Stimulated activated CD4-positive, alpha-beta T cell treated with anti-CD3 and anti-CD28 coated beads, Interleukin-1b, Interleukin-23, amount 100 ng/mL, for 1 hour (primary cell): ENCODE measurements at places on chromosomes 3 and 15.

GRCh38 chr3:373193-373779, 176.7 kb downstream of the CHL1 start:
- DNase-seq: no peak

GRCh38 chr3:44963571-44964325, 12.2 kb downstream of the ZDHHC3 start:
- no peak for DNase-seq

DNA sequence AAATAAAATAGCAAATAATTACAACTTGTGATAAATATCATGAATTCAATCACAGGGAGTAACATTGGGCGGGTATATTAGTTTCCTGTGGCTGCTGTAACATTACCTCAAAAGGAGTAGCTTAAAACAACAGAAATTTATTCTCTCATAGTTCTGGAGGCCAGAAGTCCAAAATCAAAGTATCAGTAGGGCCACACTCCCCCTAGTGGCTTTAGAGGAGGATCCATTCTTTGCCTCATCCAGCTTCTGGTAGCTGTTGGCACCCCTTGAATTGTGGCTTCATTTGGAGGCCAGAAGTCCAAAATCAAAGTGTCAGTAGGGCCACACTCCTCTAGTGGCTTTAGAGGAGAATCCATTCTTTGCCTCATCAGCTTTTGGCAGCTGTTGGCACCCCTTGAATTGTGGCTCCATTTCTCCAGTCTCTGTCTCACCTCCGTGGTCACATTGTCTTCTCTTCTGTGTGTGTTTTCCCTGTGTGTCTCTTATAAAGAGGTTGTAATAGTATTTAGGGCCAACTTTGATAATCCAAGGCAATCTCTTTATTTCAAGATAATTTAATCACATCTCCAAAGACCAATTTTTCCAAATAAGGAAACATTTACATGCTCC, 3.1 kb upstream of the CFAP20DC start:
- no peak for DNase-seq

- no peak for DNase-seq
Measured at GRCh38 chr15:75197062-75197630, 4.5 kb upstream of the C15orf39 start.

GRCh38 chr15:33679061-33679460, 289.2 kb upstream of the CHRM5 start:
- no peak for DNase-seq

DNA sequence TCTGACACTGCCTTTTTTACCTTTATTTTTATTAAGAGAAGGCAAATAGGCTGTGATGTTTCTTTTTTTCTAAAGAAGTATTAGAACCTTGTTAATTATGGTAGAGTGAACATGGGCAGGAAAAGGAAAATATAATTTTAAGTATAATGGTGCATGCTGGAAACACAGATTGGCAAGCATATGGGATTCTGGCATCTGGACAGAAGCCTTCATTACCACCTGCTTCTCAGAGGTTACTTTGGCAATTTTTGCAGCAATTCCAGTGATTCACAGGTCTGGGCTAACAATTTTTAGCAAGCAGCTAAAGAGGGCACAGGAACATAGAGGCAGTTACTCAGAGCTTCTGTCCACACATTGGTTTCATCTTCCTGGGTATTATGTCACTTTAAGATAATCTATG, 258.3 kb downstream of the DIPK2A start:
- DNase-seq: no peak

DNA sequence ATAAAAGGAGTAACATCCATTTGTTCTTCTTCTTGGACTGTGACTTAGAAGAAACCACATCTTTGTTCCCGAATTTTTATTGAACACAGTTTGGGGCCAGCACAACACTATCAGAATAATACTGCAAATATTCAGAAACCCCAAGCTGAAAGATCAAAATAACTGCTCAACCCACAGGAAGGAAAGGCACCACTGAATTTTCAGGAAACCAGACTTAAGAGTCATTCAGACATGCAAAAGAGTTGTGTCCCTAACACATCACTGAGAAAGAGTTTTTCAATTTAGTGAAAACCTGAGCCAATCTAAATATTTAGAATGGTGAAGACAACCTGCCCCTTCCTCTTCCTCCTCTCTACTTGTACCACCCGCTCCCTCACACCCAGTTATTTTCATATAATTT, 295.0 kb upstream of the RORA start:
- no peak for DNase-seq

DNA sequence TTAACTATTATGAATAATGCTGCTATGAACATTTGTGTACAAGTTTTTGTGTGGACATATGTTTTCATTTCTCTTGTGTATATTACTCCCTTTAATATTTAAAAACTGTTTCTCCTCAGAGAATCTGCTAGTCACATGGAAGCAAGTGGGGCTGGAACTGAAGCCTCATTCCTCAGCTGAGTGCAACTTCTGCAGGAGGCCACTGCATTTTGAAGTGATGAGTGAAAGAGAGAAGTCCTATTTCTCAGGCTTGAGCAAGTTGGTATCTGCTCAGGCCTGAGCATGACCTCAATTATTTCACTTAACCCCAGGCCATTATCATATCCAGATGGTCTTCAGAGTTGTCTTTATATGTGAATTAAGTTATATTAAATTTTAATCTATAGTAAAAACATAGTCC, 11.5 kb downstream of the TLR9 start:
- no peak for DNase-seq

DNA sequence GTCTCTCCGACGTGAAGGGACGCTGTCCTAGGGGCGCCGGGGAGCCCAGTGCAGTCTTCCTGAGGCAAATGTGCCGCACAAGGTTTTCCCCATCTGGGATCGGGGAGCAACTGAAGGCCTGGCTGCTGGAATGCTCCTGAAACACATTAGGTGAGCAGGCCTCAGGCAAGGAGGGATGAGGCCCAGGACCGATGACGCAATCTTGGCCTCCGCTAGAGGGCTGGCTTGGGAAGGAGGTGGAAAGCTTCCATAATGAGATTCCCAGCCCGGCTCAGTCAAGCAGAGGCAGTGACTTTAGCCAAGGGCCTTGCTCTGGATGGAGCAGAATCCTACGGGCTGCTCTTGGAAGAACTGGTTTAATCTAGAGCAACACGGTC, 50.8 kb downstream of the CPN2 start:
- DNase-seq: no peak

GRCh38 chr15:47332481-47332880, 384.8 kb upstream of the SEMA6D start:
- no peak for DNase-seq

DNA sequence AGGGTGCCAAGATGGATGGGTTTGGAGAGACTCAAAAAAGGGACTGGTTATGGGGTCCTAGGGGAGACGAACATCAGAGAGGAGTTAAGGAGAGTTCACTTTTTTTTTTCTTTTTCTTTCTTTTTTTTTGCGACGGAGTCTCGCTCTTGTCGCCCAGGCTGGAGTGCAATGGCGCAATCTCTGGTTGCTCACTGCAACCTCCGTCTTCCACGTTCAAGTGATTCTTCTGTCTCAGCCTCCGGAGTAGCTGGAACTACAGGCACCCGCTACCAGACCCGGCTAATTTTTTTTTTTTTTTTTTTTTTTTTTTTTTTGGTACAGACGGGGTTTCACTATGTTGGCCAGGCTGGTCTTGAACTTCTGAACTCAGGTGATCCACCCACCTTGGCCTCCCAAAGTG, 1.2 kb downstream of the SPINT1 start:
- no peak for DNase-seq

DNA sequence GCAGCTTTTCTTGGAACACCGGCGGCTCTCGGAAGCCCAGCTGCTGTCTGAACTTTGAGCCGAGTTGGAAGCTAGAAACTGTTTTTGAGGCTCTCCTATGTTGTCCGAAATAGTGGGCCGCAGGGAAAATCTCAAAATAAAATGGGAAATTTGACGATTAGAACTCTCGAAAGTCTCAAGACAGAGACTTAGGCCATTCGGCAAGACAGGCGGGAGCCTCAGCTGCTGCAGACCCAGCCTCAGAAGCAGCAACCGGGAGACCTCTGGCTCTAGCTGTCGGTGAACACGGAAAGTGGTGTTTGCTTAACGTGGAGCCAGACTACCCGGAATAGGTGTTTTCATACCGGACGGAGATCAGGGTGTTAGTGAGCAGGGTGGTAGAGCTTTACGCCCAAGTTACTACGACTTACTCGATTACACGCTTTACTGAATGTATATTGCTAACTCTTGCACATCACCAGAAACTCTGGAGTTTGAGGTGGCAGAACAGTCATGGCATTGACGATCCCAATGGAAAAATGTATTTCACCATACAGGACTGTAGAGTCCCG, 357 bp upstream of the MAN2C1 start:
- no peak for DNase-seq

GRCh38 chr15:69668963-69669362, 216.3 kb downstream of the RPLP1 start:
- DNase-seq: no peak

DNA sequence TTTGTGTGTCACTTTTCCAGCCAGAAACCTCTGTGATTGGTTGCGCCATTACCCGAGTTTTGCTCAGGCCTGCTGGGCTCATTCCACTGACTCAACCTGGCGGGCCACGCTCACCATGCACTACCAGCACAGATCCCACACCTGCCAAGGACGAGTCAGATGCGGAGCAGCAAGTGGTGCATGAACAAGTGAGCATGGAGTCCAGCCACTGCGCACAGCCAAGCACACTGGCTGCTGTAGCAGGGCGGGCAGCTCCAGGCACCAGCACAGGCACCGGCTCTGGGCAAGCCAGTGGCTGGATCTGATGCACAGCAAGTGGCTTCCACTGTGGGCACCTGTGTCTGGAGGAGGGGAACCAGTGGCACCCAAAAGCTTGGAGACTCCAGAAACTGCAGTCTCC, 110.4 kb downstream of the CBLB start:
- DNase-seq: no peak

- no peak for DNase-seq
Measured at GRCh38 chr3:42198709-42199108, 67.3 kb downstream of the CCK start.

GRCh38 chr3:193377591-193377990, 962 bp downstream of the ATP13A5 start:
- no peak for DNase-seq

GRCh38 chr3:67311440-67311839, 313.3 kb downstream of the KBTBD8 start:
- DNase-seq: no peak

DNA sequence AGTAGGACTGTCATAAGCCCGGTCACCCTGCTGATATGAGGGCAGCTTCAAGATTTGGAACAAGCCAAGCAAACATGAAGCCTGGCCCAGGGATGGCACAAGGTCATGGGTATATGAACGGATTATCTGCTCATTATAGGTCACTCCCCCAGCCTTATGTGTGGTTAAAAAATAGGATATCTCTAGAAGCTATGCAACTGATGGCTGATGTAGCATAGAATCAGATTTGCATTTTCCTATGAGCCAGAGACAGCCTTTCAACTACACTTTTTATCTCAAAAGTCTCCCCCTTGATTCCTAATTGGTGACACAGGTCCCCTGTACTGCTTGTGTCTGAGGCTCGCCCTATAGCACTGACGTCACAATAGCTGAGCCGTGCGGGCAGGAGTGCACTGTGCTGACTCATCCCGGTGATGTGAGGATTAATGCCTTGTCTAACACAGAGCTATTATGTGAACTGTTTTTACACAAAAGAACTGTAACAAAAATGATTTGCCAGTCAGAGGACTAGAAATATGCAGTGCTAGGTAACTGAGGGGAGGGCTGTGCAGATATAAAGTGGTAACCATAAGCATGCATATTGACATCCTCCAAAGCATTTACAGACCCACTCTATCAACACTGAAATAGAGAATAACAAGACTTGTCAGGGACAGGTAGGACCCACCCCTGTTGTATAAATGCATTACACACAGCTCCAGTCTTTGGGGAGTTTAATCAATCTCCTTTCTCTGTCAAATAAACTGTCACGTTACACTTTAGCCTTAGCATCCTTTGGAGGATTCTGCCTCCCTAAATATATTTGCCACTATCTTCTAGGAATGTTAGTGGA, 204.9 kb downstream of the TIGIT start:
- no peak for DNase-seq

- DNase-seq: no peak
Measured at GRCh38 chr3:190575437-190576185, 61.7 kb downstream of the IL1RAP start.

- DNase-seq: no peak
Measured at GRCh38 chr15:42319206-42319605, 40.1 kb upstream of the CAPN3 start.

DNA sequence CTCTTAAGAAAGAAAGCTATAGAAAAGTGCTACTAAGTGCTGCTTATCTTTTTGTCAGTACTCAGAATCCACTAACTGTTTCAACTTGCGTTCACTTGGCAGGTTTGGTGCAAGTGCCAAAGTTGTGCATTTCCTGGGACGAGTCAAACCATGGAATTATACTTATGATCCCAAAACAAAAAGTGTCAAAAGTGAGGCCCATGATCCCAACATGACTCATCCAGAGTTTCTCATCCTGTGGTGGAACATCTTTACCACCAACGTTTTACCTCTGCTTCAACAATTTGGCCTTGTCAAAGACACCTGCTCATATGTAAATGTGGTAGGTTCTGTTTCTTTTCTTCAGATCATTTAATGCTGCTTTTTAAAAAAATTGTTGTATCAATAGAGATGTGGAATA, 32.6 kb downstream of the GYG1 start:
- no peak for DNase-seq

- DNase-seq: no peak
Measured at GRCh38 chr3:131033480-131034080, 6.9 kb downstream of the NEK11 start.

DNA sequence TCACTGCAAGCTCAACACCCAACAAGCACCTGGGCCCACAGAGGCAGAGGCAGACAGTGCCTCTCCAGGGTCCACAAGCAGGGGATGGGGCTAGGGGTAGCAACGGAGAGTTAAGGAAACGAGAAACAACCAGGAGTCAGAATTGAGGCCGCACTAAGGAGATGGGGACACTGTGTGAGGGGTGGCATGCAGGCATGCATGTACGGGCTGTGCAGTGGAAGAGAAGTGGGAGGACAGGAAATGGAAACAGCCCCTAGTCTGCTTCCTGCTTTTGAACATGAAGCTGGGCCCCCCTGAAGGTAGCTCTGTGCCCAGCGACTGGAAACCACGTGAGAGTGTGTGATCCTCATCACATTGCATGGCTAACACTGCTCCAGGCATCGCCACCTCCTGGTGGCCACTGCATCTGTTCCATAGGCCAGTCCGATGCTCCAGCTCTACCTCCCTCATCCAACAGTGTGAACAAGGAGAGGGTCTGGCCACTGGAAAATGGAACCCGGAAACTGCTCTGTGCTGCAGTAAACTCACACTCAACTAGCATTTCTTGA, 44.0 kb downstream of the XXYLT1 start:
- no peak for DNase-seq

GRCh38 chr3:9111417-9111816, 138.0 kb downstream of the SRGAP3 start:
- no peak for DNase-seq
